ENCODE measurements at places on chromosomes 11 and 22.

- H3K4me1 ChIP-seq: no peaks in the 10 kb centered on the region
- no peak overlapping the region for H3K4me3 ChIP-seq
- no peaks in the 10 kb centered on the region for H3K36me3 ChIP-seq
- H3K27ac ChIP-seq: no peak overlapping the region
- no peak for DNase-seq
Measured at GRCh38 chr22:24937114-24937513, 9.4 kb downstream of the LHFPL7 start.

GRCh38 chr22:48867891-48868290 lies 959.8 kb downstream of the BRD1 start:
- no peaks in the 10 kb centered on the region for H3K27me3 ChIP-seq
- H3K36me3 ChIP-seq: no peaks in the 10 kb centered on the region
- no peak overlapping the region for H3K27ac ChIP-seq
- H3K4me1 ChIP-seq: no peaks in the 10 kb centered on the region

DNA sequence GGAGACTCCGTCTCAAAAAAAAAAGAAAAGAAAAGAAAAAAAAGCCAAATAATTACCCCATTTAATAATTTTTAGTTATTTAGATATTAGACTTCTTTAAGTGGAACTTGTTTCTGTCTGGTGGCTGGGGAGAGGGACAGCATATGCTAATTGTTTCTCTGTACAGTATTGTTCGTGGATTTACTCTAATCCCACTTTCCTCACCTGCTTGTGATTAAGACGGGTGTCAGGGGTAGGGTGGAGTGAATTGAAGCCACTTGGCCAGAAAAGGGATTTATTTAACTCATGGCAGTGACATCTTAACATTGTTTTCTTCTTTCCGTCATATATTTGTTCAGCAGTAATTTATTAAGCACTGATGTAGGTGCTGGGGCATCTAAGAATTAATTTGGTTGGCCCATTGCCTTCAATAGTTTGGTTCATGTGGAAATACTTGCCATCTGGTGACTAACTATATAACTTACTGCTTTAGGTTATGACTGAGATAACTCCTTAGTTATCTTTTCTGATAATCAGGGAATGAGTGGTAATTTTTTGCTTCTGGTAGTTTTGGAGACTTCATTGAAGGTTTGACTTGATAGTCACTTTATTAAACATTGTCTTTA lies 4.6 kb downstream of the TNRC6B start:
- no peaks in the 10 kb centered on the region for H3K4me1 ChIP-seq
- H3K27ac ChIP-seq: peak overlapping the region; percentile 79
- no peaks in the 10 kb centered on the region for H3K36me3 ChIP-seq
- no peak for DNase-seq

DNA sequence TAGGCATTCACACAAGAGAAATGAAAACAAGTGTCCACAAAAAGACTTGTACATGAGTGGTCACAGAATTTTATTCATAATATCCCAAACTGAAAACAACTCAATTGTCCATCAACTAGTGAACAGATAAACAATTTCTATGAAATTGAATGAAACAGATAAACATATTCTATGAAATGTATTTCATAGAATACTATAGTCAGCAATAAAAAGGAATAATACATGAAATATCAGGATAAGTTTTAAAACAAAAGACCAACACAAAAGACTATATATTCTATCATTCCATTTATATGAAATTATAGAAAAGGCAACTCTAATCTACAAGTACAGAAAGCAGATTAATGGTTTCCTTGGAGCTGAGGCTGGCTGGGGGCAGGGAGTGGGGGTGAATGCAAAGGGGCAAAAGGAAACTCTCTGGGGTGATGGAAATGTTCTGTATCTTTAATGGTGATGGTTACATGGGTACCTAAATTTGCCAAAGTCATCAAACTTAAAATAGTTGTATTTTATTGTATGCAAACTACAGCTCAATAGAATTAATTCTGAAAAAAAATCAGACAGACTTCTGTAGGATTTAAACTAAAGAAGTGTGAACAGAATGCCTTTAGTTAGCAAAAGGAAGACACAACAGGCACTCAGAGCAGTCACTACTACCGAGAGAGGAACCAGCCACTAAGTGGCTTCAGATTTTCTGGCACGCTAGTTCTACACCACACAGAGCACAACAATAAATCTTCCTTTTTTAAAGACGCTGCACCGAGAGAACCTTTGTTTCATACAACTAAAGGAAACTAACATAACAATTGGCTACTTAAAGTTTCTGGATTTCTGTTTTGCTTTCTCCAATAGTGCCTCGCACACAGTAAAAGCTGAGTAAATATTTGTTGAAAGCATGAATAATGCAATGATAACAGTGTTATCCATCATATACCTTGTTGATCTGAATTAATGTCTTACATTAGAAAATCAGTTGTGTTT lies 15.4 kb downstream of the CCDC34 start:
- no peaks in the 10 kb centered on the region for H3K36me3 ChIP-seq
- H3K27ac ChIP-seq: no peak overlapping the region
- no peaks in the 10 kb centered on the region for H3K27me3 ChIP-seq

GRCh38 chr22:50603511-50604255 lies 3.1 kb downstream of the MAPK8IP2 start:
- H3K27me3 ChIP-seq: peaks cover 33% of the 10 kb centered on the region
- no peak overlapping the region for H3K27ac ChIP-seq
- no peak for DNase-seq
- H3K4me3 ChIP-seq: no peak overlapping the region
- H3K4me1 ChIP-seq: peaks cover 12% of the 10 kb centered on the region

GRCh38 chr11:12102588-12103410 lies 7.6 kb upstream of the MICAL2 start:
- DNase-seq: no peak
- no peak overlapping the region for H3K27ac ChIP-seq
- peaks cover 13% of the 10 kb centered on the region for H3K4me1 ChIP-seq
- no peak overlapping the region for H3K4me3 ChIP-seq
- H3K36me3 ChIP-seq: no peaks in the 10 kb centered on the region

- no peaks in the 10 kb centered on the region for H3K36me3 ChIP-seq
- H3K27me3 ChIP-seq: no peaks in the 10 kb centered on the region
Measured at GRCh38 chr11:86553265-86553664, 119.2 kb downstream of the ME3 start.

- no peaks in the 10 kb centered on the region for H3K36me3 ChIP-seq
- H3K4me3 ChIP-seq: no peak overlapping the region
- DNase-seq: no peak
- no peaks in the 10 kb centered on the region for H3K4me1 ChIP-seq
- H3K27ac ChIP-seq: no peak overlapping the region
Measured at GRCh38 chr11:106386519-106386918, 309.1 kb downstream of the AASDHPPT start.

GRCh38 chr11:23318670-23319069 lies 458.4 kb upstream of the CCDC179 start:
- no peaks in the 10 kb centered on the region for H3K27me3 ChIP-seq
- H3K36me3 ChIP-seq: no peaks in the 10 kb centered on the region
- H3K27ac ChIP-seq: no peak overlapping the region
- H3K4me1 ChIP-seq: no peaks in the 10 kb centered on the region
- no peak overlapping the region for H3K4me3 ChIP-seq
- no peak for DNase-seq

DNA sequence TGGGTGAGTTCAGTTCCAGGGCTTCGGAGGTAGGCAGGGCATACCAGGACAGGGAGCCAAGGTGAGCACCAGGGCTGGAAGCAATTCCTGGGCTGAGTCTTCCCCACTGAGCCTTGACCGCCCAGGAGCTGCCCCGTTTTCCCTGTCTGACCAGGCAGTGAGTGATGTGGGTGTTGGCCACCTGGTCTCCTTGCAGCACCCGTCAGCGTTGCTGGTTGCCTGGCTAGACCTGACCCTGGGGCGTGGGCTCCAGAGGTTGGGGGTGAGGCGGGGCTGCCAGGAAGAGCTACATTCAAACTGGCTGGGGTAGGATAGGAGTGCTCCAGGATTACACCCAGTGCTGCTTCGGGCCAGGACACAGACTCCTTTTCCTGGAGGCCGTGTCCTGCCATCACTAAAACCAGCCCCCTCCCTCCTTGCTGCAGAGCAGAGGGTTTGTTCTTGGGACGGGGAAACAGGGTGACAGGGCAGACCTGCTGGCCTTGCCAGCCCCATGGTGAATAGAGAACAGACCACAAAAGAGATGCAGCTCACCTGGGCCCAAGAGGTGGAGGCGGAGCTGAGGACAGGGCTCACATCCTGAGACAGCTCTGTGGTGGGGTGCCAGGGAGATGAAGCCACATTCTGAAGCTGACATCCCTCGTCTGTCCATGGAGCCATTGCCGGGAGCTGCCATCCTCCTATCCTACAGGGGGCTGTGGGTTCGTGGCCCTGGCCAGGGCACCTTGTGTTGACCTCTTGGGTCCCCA lies 14.2 kb downstream of the INCENP start:
- H3K4me3 ChIP-seq: no peak overlapping the region
- no peaks in the 10 kb centered on the region for H3K4me1 ChIP-seq
- H3K27ac ChIP-seq: no peak overlapping the region

DNA sequence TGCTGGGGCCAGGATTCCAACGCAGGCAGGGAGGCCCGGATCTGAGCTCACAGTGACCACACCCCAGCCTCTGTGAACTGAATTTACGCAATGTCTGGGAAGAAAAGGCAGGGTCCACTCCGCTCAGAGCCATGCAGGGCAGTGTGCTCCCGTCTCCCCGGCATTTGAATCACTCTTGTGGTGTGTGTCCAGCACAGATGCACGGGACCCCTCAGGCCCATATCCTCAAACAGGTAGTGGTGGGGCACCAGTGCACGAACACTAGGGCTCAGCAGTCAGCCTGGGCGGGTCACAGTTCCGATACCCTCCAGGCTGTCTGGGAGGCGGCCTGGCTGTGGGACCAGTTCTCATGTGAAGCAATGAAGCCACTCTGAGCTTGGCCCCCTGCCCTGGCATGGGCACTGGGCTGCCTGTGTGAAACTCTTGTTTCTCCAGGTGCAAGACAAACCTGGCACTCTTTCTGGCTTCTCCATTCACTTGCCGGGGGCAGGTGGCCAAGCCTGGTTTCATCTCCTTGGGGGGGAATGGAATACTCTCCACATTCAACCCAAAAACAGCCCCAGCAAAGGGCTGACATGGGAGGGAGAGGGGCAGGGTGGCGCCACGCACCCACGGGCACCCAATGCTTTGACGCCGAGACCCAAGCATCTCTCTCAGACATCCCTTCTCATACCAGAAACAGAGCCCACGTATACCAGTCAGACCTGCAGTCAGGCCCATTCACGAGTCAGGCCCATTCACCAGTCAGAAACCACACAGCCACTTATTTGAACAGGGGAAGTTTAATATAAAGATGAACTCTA lies 14.3 kb downstream of the DHCR7 start:
- DNase-seq: peak; percentile 73
- no peaks in the 10 kb centered on the region for H3K27me3 ChIP-seq
- peak overlapping the region; percentile 15 for H3K4me3 ChIP-seq
- H3K4me1 ChIP-seq: peaks cover 2% of the 10 kb centered on the region
- H3K36me3 ChIP-seq: no peaks in the 10 kb centered on the region
- H3K27ac ChIP-seq: peak overlapping the region; percentile 77

Measured in Peyer's patch (tissue), 4 donors.